Stimulated activated CD4-positive, alpha-beta T cell treated with anti-CD3 and anti-CD28 coated beads, Interleukin-4, amount 100 ng/mL, for 4 hours (primary cell): ENCODE measurements at places on chromosomes 11 and 22.

DNA sequence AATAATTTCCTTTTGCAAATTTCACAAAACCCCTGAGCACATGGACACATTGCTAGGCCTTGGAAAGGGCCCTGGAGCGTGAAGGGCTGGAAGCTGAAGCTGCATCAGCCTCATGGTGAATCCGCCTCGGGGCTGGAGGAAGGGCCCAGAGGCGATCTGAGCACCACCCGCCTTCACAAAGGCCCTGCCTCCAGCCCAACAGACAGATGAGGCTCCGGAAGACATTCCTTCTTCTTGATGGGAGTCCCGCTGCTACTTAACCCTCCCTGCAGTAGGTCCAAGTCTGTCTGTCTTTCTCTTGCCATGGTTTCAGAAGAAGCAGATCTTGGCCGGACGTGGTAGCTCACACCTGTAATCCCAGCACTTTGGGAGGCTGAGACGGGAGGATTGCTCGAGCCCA, 16.5 kb downstream of the ARRB1 start:
- no peak for DNase-seq

GRCh38 chr22:42696331-42696967, 24.2 kb downstream of the A4GALT start:
- DNase-seq, result no peak

DNA sequence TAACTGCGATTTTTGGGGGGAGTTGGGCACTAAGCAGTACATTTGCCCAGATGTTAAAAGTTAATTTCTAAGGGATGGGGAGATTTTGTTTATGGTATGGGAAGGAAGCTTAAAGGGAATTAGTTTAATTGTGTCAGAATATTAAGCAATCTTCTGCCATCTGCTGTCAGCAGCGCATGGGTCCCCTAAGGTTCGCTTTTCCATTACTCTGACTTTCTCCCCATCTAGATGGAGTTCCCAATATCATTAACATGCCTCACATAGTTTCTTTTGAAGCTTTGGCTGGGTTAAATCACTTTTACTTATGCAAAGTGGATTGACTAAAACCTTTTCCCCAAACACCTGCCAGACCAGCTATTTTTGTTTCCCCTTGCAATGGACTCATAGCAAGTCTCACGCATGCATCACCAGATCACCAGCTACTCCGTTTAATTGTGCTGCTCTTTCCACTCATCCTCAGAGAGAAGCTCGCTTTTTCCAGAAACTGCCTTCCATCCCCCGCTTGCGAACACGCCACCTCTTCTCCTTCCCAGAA, 172.7 kb downstream of the FAT3 start:
- DNase-seq, result no peak

- DNase-seq, result no peak
Measured at GRCh38 chr11:39724404-39724803, 1735.0 kb downstream of the LRRC4C start.

DNA sequence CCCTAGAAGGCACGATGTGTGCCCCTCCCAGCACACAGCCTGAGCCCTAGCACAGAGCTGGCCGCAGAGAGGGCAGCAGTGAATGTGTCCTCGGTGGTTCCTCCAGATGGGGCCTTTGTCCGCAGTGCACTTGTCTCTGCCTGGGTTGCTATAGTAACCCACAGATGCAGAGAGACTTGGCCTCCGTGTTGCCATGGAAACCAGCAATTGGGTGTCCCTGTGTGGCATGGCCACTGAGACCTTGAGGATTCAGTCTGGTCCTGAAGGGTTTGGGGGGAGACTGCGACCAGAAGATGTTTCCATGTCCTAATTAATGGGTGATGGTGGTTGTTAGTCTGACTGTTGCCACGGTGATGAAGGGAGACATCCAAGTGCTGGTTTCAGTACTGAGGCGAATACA, 42.6 kb upstream of the TUB start:
- no peak for DNase-seq

DNA sequence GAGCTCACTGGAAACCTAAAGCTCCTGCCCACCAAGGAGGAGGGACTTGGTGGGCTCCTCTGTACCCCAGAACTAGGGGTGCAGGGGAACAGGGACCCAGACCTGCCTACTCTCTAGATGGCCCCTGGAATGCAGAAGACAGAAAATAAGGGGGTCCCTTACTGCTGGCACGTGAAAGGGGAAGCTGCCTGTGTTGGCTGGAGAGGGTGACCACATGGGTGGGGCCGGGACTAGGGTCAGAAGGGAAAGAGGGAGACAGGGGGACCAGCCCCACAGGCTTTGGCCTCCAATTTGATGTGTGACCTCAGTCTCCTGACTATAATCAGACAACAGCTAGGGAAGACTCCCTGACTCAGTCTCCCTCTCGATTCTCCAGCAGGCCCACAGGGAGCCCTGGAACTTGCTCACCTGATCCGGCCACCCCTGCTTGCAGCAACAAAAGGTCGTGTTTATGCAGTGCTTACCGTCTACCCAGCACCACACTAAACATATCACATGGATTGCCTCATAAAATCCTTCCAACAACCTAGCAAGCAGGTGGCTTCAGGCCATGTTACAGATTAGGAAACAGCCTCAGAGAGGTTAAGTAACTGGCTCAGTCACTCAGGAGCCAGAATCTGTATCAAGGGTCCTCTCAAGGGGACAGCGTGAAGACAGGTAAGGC, 10.2 kb downstream of the ARAP1 start:
- no peak for DNase-seq

- DNase-seq, result no peak
Measured at GRCh38 chr11:95284057-95285052, 53.4 kb upstream of the SESN3 start.

DNA sequence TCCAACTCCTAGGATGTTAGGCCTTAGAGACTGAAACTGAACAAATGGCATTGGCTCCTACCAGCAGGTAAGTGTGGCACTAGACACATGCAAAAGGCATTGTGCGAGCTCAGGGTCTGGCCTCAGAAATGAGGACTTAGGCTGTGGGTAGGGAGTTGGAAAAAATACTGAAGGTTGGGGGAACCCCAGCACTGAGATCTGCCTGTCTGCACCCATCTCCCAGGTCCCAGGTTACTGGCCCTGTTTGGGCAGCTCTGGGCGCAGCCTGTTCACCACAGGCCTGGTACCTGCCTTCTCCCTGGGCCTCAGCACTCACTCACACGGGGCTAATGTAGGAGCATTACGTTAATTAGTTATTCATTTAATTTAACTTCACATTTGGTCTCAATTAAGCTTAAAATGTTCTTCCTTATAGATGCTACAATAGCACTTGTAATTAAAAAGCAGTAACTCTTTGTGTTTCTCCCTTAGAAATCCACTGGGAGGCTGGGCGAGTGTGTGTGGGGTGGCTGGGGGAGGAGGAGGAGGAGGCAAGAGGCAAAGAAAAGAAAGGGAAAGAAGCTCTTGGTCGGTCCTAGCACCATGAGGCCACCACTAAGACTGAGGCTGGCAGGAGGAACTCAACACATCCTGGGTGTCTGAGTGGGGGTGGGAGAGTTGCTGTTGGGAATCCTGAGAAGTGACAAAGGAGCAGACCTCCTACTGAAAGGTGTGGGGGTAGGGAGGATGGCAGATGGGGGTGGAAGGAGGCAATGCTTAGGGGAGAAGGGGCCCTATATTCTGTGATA, 19.4 kb downstream of the TMEM218 start:
- no peak for DNase-seq

DNA sequence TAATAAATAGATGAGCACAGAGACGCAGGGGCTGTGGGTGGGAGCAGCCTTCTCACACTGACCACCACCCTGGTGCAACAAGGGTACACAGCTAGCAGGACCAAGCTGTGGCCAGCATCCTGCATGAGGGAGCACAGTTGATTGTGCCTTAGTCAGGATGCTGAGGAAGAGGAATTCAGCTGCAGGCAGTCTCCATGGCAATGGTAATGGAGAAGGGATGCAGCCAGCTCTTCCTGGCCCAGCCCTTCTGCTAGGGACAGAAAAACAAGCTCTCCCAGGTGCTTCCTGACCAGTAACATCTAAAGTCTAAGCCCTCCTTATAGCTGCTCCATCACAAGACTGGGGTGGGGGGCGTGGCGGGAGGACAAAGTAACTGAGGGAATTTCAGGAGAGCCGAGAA, 363.5 kb downstream of the BUD13 start:
- DNase-seq, result no peak

- no peak for DNase-seq
Measured at GRCh38 chr22:45508814-45509213, 6.1 kb downstream of the FBLN1 start.

GRCh38 chr11:128420951-128421350, 166.4 kb downstream of the ETS1 start:
- DNase-seq, result no peak

DNA sequence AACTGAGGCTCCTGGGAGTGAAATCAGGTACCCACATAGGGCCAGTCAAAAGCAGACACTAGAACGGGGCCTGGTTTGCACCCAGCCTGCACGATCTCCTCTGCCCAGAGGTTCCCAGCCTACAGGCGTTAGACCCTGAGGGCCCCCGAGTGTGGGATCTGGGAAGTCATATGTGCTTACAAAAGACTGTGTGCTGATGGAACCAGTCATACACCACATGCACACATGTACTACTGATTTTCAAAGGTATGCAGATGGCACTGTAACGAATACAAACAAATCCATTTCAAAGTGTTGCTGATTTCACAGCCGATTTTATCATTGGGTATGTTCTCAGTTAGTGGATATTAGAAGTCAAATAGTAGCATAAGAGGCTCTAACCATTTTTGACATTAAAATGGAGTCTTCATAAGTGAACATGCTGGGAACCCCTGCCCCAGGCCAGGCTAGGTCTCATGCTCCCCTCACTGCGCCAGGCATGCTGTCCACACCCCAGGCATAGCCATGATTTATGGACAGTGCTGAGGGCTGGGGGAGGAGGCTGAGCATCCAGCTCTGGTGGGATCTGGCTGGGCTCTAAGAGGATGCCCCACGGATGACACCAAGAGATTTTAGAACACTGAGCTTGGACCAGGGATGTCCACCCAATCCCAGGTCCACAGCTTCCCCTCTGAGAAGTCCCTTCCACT, 38.6 kb upstream of the LRRC32 start:
- no peak for DNase-seq

DNA sequence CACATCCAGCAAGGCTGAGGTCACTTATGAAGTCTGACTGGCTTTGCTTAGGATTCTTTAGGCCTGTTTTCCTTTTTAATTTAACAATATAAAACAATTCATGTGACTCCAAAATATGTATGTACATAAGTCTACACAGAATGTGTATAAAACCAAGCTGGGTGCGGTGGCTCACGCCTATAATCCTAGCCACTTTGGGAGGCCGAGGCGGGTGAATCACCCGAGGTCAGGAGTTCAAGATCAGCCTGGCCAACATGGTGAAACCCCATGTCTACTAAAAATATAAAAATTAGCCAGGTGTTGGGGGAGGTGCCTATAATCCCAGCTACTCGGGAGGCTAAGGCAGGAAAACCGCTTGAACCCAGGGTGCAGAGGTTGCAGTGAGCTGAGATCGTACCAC, 83.1 kb downstream of the SHANK2 start:
- DNase-seq, result no peak

- no peak for DNase-seq
Measured at GRCh38 chr22:48579043-48579927, 1248.4 kb downstream of the BRD1 start.

- DNase-seq, result no peak
Measured at GRCh38 chr22:47841156-47841555, 1078.7 kb downstream of the TBC1D22A start.

- DNase-seq, result no peak
Measured at GRCh38 chr11:7604331-7604955, 68.9 kb downstream of the CYB5R2 start.

DNA sequence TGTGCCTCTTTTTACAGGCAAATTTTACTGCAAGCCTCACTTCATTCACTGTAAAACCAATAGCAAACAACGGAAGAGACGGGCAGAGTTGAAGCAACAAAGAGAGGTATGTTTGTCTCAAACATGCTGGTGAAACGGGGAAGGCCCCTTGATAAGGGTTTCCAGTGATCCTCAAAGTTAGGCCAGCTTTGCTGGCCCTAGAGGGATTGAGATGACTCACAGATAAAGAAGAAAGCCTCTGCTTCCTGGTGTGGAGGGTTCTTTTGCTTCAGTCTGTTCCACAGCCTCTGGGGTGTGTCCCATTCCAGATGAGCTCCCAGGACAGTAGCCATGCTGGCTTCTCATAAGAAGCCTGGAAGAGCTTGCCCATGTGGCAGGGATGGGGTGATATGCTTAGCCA, 118.9 kb upstream of the PARVA start:
- no peak for DNase-seq

DNA sequence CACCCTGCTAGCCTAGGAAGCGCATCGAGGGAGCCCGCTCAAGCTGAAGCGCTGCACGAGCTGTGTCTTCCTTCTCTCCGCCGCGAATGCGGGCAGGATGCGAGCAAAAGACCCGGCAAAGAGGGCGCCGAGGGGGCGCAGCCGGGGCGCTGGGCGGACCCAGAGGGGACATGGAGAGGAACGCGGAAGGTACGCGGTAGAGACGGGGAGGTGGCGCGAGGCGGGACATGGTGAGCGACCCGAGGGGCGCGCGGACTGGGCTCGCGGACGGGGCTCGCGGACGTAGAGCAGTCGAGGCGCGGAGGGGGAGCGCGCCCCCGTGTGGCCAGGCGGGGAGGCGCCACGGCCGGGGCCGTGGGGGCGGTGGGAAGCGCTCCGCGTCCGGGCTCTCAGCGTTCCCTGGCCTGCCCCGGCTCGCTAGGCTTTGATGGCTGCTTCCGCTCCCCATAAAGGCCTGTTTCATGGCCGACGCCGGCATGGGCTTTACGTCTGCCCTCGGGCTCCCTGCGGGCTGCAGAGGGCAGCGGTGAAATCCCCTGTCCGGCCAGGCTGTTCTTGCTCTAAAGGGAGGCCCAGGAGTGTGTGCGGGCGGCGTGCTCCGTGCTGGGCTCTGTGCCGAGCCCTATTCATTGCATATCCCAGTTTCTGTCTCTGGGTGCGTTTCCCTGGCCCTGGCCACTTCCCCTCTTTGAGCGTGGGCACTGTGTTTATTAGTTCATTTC, 31.2 kb upstream of the TRIM29 start:
- peak; percentile 60 for DNase-seq

GRCh38 chr11:13680501-13681264, 12.2 kb downstream of the FAR1 start:
- DNase-seq, result no peak

DNA sequence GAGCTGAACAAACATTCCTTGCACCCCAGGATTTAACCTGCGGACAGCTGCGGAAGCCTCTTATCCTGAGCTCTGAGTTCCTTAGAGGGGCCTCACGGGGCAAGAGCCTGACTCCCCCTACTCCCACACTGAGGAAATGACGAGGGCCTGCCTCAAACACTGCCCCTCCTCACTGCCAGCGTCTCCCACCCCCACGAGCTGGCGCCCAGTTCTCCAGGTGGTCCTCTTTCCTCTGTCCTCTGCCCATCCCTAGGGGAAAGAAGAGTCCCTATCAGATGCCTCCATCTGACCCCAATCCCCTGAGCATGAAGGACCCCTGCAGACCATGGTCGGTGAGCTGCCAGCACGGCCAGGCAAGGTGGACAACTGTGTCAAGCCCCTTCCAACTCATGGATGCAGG, 14.3 kb downstream of the CHST1 start:
- no peak for DNase-seq

DNA sequence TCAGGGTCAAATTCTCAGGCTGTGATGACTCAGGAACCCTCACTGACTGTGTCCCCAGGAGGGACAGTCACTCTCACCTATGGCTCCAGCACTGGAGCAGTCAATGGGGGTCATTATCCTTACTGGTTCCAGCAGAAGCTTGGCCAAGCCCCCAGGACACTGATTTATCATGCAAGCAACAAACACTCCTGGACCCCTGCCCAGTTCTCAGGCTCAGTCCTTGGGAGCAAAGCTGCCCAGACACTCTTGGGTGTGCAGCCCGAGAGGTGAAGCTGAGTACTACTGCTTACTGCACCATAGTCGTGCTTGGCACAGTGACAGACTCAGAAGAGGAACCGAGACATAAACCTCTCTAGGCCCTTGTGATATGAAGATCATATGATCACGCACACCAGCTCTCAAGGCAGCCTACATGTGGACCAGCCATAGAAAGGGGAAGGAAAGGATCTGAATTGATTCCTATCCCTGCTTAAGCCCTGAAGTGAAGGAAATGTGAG, 58.2 kb downstream of the ZNF280B start:
- DNase-seq, result no peak
